ENCODE measurements at places on chromosomes 7 and 10.

GRCh38 chr10:63718421-63718820 lies 197.2 kb downstream of the REEP3 start:
- DNase-seq = no peak

DNA sequence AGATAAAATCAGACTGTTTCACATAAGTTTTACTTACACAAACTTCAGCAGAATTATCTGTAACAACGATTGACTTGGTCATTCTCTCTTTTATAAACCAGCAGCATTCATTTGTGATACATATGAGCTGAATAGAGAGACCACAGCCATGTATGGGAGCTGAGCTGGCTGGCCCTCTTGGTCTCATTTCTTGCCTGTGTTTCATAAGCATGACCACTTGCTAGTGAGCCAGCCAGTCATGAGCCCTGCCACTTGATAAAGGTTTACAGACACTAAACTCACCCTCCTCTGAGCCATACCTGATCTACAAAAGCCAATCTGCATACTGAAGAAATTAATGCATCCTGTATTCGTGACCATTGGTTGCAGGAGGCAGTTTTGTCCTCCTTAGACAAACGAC lies 82.1 kb downstream of the PKD1L1 start:
- DNase-seq = no peak

DNA sequence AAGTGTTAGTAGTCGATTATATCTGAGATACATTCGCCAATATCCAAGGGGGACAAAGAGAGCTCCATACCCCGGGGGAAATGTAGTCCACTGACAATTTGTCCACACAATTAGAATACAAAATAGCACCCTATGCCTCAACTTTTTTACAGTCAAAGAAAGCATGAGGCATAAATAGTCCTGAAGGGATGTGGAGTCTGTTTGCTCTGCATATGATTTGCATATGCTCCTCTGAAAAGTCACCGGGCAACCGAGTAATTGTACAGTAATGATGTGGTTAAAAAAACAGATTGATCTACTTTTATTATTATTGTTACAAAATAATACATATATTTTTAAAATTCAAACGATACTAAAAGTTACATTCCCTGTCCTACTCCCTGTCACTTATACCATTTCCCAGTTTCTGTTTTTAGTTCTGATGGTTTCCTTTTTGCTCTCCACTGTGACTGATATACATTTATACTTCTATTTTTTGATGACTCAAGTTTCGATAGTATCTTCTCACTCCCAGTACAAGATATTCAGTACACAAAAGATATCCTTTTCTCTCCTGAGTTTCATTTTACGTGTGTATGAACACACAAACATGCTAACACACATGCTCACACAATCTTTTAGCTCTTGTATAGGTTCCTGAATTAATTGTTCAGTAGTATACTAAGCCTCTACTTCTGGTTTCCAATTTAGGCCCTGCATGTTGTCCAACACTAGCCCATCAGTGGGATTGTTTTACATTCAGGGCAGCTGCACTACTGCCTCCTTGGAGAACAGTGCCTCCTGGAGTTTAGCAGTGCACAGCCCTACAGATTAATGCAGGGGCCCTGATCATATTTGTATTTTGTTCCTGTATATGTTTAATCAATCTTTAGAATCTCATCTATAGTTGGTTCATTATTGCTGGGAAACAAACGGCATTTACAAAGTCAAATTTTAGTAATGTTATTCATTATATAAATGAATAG lies 130.9 kb downstream of the TES start:
- DNase-seq = no peak

DNA sequence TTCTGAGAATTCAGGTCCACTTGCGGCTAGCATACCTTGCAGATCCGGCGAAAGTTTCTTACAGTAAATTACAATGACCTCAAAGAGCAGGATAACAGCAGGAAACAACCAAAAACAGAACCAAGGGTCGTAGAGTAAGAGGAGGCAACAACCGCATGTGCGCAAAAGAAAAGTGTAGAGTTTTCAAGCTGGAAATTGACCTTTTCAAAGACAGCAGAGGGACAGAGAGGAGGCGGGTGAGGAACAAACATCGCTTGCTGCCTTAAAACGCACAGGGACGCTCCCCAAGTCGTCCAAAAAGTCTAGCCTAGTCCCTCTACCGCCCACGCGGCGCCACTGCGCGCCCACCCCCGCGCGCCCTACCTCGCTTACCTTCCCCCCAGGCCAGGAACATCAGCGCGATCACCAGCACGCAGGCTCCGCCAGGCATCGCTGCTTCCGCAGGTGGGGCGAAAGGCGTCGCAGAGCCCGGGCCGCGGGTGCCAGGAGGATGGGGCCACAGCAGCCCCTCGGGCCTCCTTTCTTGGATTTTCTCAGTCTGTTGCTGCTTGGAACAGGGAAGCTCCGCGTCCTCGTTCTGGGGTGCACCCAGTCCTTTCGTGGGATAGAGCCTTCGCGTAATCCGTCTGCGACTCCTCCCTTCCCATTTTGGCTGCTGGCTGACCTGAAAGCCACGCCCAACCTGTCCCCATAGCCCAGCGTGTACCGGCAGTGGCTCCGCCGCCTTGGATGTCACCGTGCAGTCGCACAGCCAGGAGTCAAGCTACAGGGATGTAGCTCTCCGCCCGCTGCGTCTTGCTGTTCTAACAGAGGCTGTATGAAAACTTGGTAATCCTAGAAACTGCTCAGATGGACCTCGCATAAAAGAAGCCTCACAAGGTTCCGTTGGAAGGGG lies at the start of gene VWDE:
Gene VWDE, minus strand, starts transcription at position 579 of the 895 bp plus-strand sequence. Its CDS starts 149 bp downstream, at position 430.
- DNase-seq = peak; percentile 12

- DNase-seq = peak; percentile 98
These were observed 1.5 kb downstream of the PTPN12 start for GRCh38 chr7:77538281-77539212.

DNA sequence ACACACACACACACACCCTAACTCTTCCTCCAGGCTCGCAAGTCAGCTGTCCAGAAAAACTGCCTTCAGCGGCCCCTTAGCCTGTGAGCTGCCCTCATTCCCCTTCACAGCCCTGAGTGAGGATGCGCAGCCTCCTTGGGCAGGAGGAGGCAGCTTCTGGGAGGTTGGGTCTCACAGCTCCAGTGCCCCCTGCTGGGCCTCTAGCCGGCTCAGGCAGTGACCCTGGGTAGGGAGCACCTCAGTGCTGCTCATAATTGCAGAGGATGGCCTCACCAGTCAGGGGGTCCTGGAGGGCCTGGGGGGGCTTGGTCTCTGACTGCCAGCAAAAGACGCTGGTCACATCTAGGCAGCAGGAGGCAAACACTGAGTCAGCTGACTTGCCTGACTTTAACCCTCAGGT lies 43.7 kb downstream of the ZNF273 start:
- no peak for DNase-seq

DNA sequence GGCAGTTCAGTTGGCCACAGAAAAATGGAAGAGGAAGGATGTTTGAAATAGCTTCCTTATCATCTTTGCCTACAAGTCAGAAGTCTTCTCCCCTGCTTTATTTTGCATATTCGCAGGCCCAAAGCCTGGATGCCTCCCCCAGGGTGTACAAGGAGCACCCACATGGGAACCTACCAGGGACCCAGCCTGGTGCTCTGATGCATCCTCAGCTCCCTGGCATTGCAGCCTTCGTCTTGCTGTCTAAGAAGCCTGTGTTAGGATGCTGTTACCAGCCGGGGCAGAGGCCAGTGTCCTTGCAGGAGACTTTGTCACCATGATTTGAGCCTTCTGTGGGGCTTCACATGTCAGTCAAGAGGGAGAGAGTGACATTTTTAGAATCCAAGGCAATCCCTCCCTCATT lies 27.0 kb upstream of the GPR26 start:
- no peak for DNase-seq

- DNase-seq = peak; percentile 84
These were observed 997.3 kb downstream of the LRMDA start for GRCh38 chr10:76428551-76429367.

- DNase-seq = no peak
These were observed 1226.4 kb downstream of the XPNPEP1 start for GRCh38 chr10:108696792-108697477.

GRCh38 chr10:96389785-96390184 lies 31.0 kb upstream of the OPALIN start:
- no peak for DNase-seq
